ENCODE measurements at places on chromosomes 11 and 22.

DNA sequence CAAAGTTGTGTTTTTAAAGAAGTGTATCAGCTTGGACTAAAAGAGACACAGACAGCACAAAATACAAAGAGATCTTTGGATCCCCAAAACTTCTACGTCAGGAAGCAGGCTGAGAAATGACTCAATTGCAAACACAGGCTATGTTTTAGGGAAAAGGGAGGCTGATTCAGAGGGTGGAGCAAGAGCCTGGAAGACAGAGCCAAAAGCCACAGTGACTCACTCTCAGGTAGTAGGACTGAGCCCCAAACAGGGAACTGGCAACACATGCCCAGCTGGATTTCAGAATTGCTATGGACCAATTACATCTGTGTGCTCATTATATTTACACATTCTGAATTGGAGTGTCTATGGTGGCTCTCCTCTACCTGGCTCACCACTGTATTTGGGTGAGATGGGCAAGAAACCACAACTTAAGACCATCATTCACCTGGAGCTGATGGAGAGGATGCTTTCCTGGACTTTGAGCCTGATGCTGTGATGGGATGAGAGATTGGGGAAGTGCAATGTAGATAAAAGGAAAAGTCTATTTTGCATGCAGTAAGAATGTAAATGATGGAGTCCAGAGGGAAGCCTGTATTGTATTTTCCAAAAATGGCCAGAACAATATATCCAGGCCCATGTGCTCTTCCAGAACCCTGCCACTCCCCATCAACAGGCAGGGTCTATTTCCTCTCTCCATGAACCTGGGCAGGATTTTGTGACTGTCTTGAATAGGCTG is 20.8 kb upstream of the LINC01488 start:
- DNase-seq, result no peak

DNA sequence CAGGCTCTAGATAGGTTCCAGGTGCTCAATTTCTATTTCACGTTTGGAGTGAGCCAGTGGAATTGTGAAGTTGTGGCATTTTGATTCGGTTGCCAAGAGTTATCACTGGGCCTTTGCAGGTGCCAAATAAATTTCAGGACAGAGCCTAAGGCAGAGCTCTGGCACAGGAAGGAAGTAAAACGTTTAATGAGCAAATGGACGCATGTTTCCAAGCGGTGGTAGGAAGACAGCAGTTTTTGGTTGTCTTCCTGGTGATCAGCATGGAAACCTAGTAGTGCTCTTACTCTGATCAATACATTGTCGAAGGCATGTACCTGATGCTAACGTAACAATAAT is 452 bp downstream of the BIRC3 start:
- DNase-seq, result no peak

GRCh38 chr22:44680481-44680894 is 21.5 kb upstream of the PRR5 start:
- DNase-seq, result no peak

- DNase-seq, result no peak
Observed at GRCh38 chr11:129720994-129721393, 94.7 kb upstream of the TMEM45B start.

DNA sequence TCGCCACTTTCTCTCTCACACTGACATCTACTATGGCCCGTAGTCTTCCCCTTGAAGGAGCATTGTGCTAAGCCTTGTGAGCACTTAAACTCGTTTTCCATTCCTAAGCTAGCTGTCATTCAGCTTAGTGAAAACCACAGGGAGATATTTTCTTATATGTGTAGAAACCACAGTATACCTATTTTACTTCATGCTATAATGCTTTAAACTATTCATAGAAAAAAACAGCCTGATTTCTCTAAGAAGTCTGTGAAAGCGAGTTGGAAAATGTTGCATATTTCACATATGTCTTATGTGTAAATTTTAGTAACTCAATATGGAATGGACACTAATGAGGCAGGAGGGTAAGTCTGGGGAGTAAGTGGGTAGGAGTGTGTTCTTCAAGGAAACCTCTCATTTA is 194.3 kb upstream of the CTSC start:
- no peak for DNase-seq

DNA sequence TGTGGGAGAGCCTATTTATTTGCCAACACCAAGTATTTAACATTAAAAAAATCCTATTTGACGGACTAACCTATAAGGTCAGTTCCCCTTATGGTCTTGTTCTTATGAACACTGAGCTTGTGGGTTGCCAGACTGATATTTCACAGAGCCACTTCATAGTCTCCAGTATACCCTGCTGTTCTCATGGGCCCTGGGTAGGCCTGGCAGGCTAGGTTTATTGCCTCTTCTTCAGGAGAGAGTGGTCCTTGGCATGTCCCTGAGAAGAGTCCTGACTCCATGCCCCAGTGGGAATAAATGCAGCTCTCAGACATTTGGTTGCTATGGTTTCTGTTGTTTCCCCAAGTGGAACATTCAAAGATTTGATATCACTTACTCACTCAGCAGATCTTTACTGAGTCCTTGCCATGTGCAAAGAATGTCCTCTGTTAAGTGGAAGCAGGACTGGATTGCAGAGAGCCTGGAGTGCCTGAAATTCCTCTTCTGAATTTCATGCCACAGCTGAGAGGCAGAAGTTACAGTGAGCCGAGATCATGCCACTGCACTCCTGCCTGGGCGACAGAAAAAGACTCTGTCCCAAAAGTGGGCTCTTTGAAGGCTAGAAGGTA is 15.7 kb downstream of the SLC5A1 start:
- DNase-seq, result no peak

DNA sequence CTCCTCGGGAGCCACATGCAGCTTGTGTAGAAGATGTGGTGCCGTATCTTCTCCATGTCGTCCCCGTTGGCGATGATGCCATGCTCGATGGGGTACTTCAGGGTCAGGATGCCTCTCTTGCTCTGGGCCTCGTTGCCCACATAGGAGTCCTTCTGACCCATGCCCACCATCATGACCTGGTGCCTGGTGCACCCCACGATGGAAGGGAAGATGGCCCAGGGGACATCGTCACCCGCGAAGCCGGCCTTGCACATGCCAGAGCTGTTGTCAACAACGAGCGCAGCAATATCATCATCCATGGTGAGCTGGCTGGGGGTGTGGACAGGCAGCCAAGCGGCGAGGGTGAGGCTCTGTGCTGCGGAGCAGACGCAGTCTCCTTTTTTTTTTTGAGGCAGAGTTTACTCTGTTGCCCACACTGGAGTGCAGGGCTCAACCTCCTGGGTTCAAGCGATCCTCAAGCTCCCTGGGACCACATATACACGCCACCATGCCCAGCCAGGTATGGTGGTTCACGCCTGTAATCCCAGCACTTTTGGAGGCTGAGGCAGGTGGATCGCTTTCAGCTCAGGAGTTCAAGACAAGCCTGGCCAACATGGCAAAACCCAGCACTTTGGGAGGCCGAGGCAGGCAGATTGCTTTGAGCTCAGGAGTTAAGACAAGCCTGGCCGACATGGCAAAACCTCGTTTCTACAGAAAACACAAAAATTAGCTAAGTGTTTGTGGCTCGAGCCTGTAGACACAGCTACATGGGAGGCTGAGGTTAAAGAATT is 17.3 kb upstream of the EP300 start:
- DNase-seq, result no peak
